GM04504 (cell line): ENCODE measurements at places on chromosomes 12 and 14.

GRCh38 chr14:89845346-89845745 lies 109.2 kb downstream of the EFCAB11 start:
- no peak for DNase-seq

DNA sequence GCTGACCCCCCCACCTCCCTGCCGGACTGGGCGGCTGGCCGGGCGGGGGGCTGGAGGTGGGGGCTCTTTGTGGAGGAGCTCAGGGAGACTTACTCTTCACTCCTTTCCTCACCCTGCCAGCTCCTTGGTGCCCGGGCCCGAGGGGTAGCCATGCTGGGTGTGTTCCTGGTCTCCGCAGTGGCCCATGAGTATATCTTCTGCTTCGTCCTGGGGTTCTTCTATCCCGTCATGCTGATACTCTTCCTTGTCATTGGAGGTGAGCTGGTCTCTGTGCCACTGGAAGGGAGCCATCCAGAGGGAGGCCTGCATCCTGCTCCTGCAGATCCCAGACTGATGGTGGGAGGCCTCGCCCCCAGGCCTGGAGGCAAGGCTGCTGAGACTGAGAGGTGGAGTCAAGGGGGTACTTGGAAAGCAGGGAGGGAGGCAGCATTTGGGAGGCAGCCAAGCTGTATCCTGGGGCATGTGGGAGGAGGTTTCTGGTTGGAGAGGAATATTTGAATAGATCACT lies 19.7 kb downstream of the SOAT2 start:
- no peak for DNase-seq

GRCh38 chr14:49306152-49306751 lies 279.9 kb downstream of the RPS29 start:
- no peak for DNase-seq

DNA sequence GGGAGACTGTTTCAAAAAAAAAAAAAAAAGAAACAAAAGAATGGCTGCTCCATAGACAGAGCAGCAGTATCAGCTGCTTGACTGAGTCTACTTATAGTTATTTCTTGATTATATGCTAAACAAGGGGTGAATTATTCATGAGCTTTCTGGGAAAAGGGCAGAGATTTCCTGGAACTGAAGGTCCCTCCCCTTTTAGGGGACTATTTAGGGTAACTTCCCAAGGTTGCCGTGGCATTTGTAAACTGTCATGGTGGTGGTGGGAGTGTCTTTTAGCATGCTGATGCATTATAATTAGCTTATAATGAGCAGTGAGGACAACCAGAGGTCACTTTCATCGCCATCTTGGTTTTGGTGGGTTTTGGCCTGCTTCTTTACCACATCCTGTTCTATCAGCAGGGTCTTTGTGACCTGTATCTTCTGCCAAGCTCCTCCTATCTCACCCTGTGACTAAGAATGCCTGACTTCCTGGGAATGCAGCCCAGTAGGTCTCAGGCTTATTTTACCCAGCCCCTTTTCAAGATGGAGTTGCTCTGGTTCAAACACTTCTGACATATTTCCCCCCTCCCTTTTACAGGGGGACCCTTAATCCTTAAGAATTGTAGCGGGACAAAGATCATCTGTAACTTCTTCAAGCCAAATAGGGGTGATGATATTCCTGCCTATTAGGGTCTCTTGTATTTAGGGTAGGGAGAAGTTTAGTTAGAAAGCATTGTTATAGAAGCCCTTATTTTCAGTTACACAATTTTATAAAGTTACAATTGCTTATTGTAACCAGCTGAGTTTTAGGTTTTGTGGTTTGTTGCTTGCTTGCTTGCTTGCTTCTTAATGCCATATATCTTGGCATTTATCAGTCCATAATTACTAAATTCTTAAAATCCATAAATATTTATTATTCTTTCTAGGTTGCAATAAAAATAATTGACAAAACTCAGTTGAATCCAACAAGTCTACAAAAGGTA lies 42.5 kb downstream of the MARK3 start:
- peak; percentile 45 for DNase-seq

DNA sequence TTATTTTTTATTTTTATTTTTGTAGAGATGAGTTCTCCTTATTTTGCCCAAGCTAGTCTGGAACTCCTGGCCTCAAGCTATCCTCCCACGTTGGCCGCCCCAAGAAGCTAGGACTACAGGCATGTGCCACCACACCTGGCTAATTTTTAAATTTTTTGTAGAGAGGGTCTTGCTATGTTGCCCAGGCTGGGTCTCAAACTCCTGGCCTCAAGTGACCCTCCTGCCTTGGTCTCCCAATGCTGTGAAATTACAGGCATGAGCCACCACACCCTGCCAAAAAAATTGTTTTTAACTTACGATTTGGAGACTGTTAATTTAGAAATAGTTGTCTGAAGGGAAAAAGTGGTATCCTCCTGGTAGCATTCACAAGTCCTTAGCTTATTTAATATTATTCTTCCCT lies 120.7 kb downstream of the PPM1H start:
- no peak for DNase-seq

DNA sequence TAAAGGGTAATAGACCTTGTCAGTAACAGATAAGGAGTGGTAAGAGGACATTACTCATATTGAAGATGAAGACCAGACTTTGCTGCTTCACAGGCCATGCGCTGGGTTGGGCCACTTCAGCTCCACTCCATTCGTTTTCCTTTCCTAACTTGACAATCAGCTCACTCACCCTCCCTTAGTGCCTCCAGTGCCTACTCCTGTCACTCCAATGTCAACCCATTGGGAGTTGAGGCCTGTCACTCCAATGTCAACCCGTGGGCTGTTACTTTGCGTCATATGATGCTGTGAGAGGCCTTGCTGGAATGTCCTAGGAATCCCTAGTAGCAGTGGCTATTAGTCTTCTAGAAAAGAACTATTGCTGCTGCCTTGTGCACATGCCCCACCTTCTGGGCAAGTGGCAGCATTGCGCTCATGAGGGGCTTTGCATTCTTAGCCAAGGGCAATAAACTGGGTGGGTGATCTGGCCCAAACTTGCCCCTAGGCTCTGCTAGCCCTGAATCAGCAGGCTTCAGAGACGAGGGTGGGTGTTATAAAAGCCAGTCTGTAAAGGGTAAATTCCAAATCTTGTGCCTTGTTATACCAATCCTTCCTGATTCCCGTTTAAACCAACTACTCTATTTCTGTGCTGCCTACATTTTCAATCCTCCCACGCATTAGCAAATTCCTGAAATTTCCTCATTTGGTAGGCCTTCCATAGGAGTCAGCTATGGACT lies 36.1 kb downstream of the BAZ2A start:
- DNase-seq: peak; percentile 35

DNA sequence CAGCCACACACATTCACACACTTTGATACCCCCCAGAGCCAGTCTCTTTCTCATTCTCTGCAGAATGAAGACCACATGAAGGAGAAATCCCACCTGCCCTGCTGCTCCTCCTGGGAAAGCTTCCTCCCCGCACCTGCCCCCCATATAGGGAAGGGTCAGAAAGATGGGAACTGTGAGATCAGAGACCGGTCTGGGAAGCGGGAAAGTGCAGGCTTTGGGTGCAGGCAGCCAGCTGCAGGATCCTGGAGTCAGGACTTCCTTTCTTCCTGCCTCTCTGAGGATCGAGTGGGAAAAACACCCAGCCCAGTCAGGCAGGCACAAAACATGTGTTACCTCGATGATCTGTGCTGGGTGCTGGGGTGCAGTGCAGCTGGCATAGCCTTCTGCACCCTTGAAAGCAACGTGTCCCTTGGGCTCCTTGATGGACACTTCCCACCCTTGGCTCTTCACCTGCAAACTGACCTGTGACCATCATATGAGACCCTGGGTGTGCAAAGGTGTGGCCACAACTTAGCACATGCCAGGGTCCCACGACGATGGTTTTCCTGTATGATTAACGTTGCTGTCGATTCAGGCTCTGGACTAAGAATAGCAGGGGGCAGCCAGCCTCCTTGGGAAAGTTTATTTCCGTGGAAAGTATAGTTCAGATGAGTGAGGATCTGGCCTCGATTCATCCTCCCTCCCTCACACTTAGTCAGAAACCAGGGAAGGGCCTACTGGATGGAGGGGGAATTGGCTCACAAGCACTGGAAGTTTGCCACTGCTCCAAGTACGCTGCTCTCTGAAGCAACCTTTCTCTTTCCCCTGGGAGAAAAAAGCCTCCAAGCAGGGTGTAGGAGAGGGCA lies 105.4 kb upstream of the MED13L start:
- DNase-seq: peak; percentile 98

- no peak for DNase-seq
These were observed 553.7 kb downstream of the FOXG1 start for GRCh38 chr14:29320286-29320685.

DNA sequence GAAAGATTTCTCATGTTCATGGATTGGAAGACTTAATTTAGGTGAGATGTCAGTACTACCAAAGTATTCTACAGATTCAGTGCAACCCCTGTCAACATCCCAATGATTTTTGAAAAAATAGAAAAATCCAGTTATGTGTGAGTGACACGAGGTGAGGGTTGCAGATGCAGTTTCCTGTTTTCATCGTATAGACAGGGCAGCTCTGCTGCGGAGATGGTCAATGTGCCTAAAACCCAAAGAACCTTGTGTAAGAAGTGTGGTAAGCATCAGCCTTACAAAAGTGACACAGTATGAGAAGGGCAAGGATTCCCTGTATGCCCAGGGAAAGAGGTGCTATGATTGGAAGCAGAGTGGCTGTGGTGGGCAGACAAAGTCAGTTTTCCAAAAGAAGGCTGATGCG lies 94.4 kb downstream of the SCAF11 start:
- DNase-seq: no peak

GRCh38 chr12:60148109-60148508 lies 552.3 kb downstream of the SLC16A7 start:
- DNase-seq: peak; percentile 72

DNA sequence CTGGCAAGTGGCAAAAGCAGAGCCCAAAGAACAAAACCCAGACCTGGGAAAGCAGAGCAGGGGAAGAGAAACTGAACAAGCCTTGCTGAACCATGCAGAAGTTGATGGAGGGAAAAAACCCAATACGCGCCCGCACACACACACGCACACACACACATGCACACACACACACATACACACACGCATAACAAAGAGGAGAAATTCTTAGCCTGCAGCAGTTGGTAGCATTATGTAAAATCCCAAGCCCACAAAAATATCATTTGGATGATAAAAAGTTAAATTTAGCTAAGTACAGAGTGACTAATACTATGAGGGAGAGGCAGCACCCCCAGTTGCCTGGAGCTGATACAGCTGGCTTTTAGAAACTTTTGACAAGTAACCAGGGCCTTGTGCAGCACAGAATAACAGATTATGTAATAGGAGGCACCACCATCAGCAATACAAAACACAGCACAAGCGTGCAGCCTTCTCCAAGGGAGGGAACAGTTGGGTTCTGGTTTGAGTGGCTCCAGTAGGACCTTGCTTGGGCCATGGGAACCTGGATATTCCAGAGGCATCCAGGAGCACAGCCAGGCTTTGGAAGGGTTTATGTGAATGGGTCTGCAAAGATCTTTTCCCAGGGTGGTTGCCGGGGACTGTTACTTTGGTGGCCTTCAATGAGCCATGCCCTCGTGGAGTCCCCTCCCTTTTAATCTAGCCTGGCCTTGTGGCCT lies 35.3 kb downstream of the PITPNM2 start:
- DNase-seq: peak; percentile 87

- DNase-seq: no peak
These were observed 6.9 kb upstream of the CORO1C start for GRCh38 chr12:108738170-108738569.

DNA sequence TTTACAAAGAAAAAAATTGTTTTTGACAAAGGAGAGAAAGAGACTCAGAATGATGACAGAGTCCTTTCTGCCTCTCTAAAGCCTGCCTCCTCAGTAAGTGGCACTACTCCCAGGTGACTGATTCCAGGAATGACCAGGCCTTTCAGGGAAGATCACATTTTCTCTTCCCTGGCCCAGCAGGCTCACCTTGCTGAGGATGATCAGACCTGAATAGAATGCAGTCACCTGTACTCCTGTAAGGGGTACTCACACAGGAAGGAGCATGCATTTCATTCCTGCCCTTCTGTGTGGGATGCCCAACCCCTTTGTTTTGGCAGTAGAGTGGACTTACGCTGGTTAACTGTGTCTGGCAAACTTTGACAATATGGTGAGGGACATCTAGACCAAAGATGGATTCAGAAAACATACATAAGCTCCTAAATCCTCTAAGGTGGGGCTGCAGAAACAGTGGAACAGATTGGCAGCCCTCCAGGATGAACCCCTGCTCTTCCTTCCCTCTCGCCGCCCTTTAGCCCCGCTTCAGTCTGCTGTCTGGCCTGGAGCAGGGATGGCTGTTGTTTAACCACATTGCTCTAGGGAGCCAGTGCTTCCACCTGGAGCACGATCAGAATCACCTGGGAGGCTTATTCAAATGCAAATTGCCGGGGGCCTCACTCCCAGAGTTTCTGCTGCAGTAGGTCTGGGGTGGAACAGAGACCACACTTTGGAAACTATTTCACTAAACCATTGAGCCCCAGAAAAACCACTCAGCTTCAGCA lies 29.8 kb downstream of the ERG28 start:
- no peak for DNase-seq

DNA sequence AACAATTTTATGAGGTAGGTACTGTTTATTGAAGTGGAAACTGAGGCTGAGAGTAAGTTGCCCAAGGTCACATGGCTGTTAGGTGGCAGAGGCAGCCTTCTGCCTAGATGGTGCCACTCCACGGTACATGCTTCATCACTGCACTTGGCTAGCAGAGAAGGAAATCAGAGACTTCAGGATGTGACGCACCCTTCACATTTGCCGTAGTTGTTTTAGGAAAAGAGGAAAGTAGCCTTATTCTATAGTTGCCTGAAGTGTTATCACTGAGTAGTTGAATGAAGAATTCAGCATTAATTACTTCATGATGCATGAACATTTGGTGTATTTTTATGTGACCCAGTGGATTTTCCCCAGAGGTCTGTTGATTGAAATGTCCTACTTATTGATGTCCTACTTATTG lies 55.7 kb downstream of the ERC1 start:
- DNase-seq: no peak

GRCh38 chr12:120181991-120182631 lies 12.4 kb downstream of the GCN1 start:
- no peak for DNase-seq

- DNase-seq: no peak
These were observed 13.0 kb downstream of the MTA1 start for GRCh38 chr14:105432657-105433056.

- DNase-seq: no peak
These were observed 40.4 kb downstream of the SETD3 start for GRCh38 chr14:99440278-99440677.
